ENCODE measurements at places on chromosomes 6 and 20.

GRCh38 chr6:159646733-159647132 lies 46.3 kb downstream of the SOD2 start:
- DNase-seq, result no peak

GRCh38 chr6:132811276-132811675 lies 3.1 kb upstream of the RPS12 start:
- no peak for DNase-seq

DNA sequence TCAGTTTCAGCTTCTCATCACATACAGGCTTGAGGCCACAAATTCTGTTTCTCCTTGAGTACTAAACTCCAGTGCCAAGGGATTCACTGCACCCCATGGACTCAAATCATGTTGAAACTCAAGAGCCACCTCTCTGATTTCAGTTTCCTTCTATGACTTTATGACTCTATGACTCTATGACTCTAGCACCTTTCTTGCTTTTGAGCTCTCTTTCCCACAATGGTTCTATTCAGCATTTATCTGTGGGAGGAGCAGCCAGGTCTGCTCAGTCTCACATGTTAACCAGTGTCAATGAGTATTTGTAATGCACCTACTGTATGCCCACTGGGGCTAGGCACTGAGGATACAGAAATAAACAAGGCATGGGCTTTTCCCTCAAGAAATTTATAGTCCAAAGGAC lies 14.6 kb upstream of the SLC22A2 start:
- DNase-seq, result no peak

DNA sequence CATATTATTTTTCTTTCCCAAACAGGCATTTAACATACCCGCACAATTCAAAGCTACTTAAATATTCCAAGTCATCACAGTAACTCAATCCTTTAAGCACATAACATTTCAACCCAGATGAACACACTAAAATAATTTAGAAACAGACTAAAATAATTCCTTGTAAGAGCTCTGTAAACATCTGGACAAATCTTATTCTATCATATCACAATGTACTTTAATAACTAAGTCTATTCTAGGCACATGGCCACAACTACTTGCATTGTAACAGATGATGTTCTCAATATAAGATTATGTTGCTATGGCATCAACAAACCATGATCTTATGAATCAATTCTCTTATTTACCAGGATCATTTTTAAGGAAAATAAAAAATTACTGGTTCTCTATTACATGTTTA lies 123.2 kb upstream of the THEMIS start:
- no peak for DNase-seq

DNA sequence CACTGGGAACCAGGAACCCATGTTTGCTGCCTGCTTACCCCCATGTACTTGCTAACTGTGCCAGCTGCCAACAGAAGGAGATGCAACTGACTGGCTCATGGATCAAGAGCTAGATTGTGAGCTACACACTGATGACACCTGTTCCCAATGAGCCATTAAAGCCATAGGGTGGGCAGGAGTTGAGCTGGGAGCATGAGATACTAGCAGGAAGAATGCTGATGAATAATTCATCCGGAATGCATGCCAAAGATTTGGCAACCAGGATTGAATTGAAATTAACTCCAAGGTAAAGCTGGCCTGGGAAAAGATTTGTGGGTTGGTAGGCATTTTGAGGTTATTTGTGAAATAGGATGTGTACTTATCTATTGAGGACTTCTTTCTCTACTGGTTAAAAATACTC lies 631.1 kb downstream of the KIF16B start:
- DNase-seq, result no peak

DNA sequence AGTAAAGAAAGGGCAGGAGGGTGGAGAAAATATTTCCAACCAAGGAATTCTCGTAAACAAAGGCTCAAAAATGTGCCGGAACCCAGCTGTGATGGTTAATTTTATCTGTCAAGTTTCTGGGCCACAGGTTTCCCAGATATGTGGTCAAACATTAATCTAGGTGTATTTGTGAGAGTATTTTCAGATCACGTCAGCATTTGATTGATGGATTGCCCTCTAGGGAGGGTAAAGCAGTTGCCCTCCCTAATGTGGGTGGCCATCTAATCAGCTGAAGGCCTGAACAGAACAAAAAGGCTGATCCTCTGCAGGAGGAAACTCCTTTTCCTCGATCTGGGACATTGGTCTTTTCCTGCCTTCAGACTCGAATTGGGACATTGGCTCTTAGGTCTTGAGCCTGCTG lies 298.7 kb upstream of the TCF21 start:
- DNase-seq, result no peak

DNA sequence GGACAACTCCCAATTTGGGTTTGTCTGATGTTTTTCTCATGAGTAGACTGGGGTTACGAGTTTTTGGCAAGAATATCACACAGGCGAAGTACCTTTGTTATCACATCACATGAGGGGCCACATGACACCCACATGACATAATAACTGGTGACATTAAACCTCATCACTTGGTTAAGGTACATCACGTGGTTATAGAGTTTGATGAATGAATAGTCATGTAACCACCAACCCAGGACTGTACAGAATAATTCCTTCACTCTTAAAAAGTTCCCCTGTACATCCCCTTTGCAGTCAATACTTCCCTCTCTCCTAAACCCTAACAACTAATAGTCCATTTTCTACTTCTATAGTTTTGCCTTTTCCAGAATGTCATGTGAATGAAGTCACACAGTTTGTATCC lies 83.4 kb downstream of the REV3L start:
- DNase-seq, result no peak

GRCh38 chr6:123896869-123897268 lies 93.2 kb downstream of the NKAIN2 start:
- DNase-seq, result no peak

DNA sequence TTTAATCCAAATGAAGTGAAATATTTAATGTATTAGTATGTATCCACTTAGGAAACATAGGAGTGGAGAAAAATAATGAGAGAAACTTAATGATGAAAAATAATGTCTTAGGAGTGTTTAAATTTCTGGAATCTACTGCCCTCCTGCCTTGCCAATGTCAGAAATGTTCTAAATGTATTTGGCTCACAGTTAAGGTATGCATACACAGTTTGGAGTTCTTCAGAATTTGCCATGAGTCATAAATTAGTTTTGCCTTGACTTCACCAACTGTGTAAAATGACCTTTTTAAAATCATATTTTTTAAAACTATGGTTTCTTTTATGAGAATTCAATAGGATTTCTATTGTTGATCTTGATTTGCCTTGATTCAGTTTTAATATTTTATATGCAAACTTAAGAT lies 191.7 kb upstream of the HSF2 start:
- DNase-seq, result no peak

DNA sequence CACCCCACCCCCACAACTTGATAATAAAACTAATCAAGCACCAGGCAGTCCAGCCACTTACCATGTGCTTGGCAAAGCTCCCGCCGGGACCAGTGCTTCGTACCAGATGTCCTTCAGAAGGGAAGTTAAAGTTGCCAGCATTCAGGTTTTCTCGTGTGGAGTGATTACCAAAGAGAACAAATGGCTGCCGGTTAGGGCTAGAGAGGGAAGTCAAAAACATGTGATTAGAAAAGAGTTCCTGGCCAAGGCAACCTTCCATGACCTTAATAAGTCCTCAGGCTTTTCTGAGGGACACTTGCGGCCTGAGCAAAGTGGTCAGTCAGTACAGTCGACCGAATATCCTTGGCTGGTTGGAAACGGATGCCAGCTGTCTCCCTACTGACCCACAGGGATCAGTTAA lies 67.0 kb downstream of the DNAAF9 start:
- DNase-seq, result peak; percentile 64

- DNase-seq, result no peak
Measured at GRCh38 chr20:51134405-51134804, 111.5 kb upstream of the KCNG1 start.

DNA sequence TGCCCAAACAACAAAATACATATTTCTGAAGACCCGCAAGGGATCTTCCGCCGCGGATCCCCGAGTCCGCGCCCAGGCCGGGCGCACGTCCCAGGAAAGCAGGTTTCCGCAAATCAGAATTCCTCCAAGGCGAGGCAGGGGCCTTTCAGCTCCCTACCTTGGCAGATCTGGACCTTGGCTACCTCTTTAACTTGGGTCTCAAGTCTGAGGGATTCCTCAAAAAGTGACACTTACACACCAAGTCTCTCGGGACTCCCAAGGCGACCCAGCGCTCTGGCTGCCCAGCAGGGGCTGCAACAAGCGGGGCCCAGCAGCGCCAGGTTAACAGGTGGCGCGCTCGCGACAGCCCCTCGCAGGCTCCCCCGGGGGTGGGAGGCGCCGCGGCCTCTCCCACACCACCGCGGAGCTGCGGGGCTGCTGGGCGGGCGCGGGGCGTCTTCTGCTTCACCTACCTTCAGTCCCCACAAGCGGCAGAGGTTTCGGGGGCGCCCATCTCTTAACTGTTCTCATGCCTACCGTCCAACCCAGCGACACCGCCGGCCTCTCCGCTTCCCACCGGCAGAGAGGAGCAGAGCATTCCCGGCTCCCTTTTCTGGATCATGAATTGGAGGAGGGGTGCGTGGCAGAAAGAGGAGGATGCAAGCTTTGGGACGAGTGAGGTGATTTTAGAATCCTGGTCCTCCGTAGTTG lies 414 bp downstream of the SIM1 start:
- no peak for DNase-seq

DNA sequence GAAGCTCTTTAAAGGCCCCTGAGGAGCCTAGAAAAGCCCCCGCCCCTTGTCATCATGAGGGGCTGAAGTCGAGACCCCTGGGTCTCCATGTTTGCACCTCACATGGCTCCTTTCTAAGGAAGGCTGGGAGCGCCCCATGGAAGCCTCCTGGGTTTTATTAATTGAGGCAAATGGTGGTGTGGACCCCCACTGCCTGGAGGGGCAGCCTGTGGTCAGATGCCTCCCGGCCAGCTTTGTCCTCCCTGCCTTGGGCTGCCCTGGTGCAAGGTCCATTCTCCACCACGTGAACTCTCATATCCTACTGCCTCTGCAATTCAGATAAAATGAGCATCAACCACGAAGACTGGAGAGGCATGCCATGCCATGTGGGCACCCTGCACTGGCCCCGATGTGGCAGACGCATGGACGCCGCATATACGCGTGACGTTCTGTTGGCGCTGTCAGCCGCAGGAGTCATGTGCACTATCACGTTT lies 295.5 kb downstream of the TAF4 start:
- peak; percentile 30 for DNase-seq

- DNase-seq, result no peak
Measured at GRCh38 chr6:76403064-76403463, 330.6 kb upstream of the IMPG1 start.

DNA sequence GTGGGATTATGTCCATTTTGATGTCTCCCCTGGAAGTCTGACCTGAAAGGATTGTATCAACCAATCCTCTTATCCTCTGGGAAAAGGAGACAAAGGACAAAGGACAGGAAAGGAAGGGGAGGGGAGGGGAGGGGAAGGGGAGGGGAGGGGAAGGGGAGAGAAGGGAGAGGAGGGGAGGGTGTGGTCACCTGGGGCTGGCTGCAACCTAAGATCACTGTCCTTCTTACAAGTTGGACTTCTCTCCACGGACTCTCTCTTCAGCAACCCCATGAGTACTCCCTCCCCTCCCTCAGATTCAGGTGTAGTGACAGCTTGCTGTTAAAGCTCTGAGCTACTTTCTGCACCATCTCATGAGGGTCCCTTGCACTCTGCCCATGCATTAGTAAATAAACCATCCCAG lies 58.9 kb upstream of the KLHL31 start:
- no peak for DNase-seq

DNA sequence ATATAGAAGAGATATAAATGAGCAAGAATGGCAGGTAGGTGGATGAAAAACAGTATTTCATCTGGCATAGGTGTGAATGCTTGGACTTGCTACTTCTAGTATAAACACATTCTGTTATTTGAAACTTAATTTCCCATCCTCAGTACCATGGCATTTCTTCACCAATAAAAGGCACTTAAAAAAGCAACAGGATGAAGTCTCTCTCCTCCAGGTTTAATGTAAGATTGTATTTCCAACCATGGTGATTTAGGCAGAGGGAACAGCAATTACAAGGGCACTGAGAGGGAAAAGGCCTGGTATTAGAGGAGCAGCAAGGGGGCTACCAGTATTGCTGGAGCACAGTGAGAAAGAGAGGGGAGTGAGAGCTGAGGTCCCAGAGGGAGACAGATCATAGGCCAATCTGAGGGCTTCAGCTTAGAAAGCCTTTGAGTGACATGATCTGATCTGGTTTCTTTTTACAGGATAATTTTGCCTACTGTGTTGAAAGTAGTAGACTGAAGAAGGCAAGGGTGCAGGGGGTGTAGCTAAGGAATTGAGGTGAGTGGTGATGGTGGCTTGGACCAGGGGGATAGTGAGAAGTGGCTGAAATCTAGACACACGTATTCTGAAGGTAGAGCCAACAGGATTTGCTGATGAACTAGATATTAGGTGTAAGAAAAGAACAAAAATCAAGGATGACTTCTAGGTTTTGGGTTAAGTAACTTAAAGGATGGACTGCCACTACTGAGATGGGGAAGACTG lies 67.8 kb upstream of the SMIM29 start:
- DNase-seq, result no peak

- no peak for DNase-seq
Measured at GRCh38 chr20:37179683-37180524, 556 bp upstream of the MROH8 start.

DNA sequence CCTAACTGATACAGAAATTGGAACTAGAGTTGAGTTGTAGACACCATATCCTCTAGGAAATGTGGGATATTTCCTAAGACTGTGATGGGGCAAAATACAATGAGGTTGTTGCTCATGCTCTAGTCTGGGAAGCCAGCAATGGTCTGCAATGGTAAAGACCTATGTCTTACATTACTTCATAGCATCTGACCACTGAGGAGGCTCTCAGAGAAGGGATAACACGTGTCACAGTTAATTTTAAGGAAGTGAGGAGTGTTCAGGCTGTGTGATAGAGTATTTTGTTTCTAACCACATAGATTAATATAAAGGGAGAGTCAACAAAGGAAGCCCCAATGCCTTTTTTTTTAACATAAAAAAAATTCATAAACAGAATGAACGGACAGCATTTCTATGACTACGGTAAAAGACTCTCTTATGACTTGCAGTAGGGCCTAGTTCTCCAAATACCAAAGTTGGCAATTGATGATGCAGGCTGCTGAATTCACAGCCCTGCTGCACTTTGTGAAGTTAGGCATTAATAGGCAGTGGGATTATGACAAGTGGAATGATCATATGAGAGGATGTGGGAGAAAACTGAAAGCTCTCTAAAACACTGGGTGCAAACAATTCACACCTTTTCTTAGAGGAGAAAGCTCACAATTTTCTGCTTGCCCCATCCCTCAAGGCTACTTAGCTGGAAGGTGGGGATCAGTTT lies 13.7 kb downstream of the KCNS1 start:
- no peak for DNase-seq

GRCh38 chr6:11654876-11655275 lies 117.3 kb downstream of the TMEM170B start:
- no peak for DNase-seq

DNA sequence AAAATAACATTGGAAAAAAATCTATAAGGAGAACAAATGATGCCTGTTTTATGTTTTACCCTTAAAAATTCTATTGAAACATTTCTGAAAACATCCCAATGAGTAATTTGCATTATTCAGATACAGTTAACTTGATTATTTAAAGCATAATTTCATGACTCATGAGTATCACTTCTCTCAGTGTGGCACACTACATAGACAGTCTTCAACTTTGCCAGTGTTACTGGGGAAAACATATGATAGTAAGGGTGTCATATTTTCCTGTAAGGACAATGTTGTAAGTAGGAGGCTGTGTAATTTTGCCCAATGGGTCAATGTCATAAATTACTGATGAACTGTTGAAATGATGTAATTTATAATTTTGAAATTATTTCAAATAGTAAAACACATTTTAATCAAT lies 125.5 kb downstream of the PHACTR1 start:
- DNase-seq, result no peak

Data from sciatic nerve (tissue), 2 donors.